ENCODE measurements at places on chromosomes 1 and 21. TPM values are rescaled to one million over a fixed set of nuclear protein-coding genes. Genes with fewer than 3 reads are reported as not detected.
A peak's percentile ranks its signal among the peaks of the same experiment; 100 is the strongest.

DNA sequence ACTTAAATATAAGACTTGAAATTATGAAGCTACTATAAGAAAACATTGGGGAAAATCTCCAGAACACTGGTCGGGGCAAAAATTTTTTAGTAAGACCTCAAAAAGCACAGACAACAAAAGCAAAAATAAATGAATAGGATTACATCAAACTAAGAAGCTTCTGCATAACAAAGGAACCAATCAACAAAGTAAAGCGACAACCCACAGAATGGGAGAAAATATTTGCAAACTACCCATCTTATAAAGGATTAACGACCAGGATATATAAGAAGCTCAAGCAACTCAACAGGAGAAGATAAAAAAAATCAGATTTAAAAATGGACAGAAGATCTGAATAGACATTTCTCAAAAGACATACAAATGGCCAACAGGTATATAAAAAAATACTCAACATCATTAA lies 19.1 kb downstream of the UCHL5 start:
- no peak for DNase-seq

- DNase-seq = no peak
These were observed 286.7 kb downstream of the HLX start for GRCh38 chr1:221165839-221166500.

DNA sequence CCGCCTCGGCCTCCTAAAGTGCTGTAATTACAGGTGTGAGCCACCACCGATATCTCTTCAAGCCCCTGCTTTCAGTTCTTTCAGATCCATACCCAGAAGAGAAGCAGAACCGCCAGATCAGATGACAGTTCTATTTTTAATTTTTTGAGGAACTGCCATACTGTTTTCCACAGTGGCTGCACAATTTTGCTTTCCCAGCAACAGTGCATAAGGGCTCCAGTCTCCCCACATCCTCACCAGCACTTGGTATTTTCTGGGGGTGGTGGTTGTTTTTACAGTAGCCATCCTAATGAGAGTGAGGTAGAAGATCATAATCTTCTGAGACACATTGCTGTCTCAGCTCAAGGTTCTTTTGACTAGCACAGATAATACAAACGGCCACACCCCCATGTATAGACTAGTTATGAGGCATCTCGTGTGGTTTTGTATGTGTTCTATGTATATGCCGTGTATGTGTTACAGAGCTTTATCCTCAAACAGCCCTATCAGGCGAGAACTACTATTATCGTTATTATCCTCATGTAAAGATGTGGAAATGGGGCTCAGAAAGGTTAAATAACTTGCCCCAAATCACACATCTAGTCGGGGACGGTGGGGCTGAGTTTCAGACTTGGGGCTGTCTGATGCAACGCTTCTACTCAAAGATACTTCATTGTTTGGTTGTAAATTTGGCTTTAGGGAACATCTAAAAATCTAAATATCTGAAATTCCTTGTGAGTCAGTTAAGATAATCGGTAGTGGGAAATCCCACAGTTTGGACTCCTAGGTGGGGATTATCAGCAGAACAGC lies 12.0 kb downstream of the FHAD1 start:
- DNase-seq = no peak

The PLEKHG5 gene
- total RNA-seq = 16.8 TPM

- no peak for DNase-seq
These were observed 308.1 kb downstream of the ADGRL2 start for GRCh38 chr1:82108843-82109242.

- DNase-seq = peak; percentile 81
These were observed 229.7 kb upstream of the TMEM51 start for GRCh38 chr1:14923727-14924452.

DNA sequence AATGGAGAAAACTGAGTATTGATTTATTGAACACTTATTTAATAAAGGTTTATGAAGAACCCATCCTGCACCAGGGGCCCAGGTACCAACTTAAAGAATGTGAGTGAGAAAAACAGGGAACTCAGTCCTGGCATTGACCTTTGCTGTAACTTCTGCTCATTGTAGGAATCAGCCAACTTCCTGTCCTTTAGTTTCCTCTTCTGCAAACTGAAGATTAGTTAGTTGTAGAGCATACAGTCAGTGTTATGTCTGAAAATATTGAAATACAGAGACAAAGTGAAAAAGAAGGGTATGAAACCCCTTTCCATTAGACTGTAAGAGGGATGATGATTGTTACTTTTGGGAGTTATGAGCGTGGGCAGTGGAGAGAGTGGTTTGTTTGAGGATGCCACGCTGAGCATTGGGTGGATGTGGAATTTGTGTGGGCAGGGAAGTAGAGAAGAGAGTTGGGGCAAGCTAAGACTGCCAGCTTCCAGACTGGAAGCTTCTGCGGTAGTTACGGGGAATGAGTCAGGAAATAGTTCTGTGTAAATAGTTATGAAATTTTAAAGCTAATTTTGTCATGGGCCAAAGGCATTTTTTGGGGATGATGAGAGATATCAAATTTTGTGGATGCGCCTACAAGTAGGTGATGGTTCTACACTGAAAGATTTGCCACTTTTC lies 89.2 kb downstream of the GPR88 start:
- DNase-seq = no peak

The AMIGO1 gene
- total RNA-seq = 18.3 TPM

- no peak for DNase-seq
These were observed 157.8 kb downstream of the TRABD2B start for GRCh38 chr1:47839433-47839760.

- no peak for DNase-seq
These were observed 10.1 kb upstream of the ELAVL4 start for GRCh38 chr1:50098591-50099021.

DNA sequence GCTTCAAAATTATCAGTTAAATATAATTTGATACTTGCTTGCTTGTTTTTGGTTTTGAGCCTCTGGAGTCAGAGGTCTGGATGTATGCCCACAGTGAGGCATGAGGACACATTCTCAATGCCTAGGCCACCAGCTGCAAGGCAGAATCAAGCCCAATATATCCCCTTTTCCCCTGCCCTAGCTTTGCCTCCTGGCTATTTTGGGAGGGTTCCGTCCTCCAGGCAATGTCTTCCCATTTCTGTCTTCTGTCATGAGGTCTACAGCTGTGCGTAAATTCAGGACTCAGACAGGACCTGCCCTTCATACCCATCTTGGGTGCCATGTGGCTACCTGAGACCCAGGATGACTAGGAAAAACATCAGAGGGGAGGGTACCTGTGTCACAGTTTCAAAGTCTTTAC lies 19.2 kb downstream of the NRDC start:
- no peak for DNase-seq

DNA sequence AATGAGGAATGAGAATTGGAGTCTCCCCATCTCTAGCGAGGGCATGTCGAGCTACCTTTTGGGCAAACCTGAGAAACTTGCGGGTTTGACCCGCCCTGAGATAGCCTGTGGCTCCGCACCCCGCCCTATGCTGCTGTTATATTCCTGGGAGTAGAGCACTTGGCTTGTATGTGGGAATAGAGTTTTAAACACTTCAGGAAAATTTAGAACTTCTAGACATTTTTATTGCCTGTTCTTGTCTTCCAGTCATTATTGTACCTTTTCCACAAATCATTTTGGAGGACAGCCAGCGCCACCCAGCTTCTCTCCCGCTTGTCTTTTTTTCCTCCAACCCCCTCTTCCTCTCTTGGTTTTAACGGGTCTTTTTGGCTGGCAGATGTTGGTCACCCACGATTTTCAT lies 738 bp downstream of the GNPAT start:
- DNase-seq = peak; percentile 71

DNA sequence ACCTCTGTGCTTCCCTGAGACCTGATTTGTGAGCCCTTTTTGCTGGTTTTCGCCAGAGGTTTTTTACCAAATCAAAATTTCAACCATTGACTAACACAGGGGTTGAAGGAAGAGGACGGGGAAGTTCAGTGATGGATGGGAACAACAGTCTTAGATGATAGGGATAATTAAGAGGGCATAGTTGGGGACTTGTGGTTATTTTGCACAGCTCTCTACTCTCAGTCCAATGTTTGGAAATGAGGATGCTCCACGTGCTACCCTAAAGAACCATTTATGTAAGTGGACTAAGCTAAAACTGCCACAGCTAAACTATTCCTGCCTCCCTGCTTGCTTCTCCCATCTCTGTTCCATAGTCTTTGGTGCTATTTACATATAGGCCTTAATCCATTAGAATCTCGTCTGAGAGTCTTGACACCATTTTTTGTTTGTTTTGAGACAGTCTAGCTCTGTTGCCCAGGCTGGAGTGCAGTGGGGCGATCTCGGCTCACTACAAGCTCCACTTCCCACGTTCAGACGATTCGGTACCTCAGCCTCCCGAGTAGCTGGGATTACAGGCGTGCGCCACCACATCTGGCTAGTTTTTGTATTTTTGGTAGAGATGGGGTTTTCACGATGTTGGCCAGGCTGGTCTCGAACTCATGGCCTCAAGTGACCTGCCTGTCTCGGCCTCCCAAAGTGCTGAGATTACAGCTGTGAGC lies 684 bp upstream of the MCL1 start:
- DNase-seq = no peak

GRCh38 chr1:3638027-3638426 lies 11.9 kb downstream of the WRAP73 start:
- DNase-seq = no peak

The GNAT2 gene
- total RNA-seq = not detected

DNA sequence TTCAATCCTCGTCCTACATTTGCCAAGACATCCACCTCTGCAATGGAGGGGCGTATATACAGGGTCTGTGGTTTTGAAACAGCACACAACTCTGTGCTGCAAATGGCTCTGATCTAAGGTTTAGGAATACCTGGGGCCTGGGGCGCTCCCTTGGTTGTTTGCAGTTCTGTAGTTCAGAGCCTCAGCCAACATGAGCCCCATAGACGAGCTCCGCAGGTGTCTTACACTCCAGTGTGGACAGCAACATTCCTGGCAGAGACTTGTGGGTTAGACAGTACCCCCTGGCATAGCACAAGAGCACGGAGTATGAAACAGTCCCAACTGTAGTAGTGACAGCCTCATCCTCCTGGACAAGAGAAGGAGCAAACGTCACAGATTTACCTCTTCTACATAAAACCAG lies 120.3 kb upstream of the BARHL2 start:
- DNase-seq = no peak

The C1orf94 gene
- total RNA-seq = not detected

The IVL gene
- total RNA-seq = not detected

DNA sequence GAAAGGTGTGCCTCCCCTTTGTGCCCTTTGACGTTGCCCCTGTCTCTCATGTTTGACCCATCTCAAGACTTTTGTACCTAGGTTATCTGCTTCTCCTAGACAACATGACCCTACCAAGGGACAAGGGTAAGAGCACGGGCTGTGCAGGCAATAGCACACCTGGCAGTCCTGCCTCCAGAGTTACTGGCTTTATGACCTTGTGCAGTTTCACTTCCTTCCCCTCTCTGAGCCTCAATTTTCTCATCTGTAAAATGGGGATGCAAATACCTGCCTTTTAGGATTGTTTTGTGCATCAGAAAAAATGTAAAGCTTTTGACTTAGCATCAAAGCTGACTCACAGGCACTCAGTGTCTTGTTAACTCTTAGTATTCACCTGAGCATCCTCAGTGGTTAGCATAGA lies 36.4 kb downstream of the ELK4 start:
- no peak for DNase-seq

The CD2 gene
- total RNA-seq = 0.38 TPM

The SLC44A3 gene
- total RNA-seq = 6.5 TPM

The CLCA1 gene
- total RNA-seq = not detected

GRCh38 chr1:208161005-208161404 lies 83.2 kb downstream of the PLXNA2 start:
- no peak for DNase-seq

DNA sequence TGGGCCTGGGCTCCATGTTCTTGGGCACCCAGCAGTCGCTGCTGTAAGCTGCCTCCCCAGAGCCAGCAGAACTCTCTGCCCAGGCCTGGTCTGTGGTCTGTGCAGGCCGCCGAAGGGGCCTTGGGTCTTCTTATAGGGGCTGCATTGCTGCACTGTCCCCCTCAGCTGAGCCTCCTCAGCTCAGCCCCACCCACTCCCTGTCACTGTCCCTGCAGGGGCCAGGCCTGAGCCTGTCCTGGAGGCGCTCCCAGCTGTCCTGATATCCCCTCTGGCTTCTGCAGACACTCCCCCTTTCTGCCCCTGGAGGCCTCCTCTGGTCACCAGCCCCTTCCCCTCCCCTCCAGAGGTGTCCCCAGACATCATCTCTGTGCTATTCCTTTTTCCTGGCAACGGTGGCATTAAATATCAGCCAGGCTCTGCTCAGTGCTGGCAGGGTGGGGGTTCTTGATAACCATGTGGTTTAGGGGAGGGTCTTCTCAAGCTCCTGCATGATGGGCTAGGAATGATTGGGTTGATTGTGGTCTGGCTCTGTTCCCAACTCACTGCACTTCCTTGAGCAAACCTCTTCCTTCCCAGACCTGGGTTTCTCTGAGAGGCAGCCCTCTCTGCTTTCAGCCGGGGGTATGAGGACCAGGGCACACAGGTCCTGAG lies 3.7 kb upstream of the FOXO6 start:
- DNase-seq = no peak

GRCh38 chr1:152972196-152972886 lies 1.9 kb downstream of the SPRR4 start:
- DNase-seq = no peak

The TMEM269 gene
- total RNA-seq = not detected

The TMEM54 gene
- 10.9 TPM for total RNA-seq

- DNase-seq = peak; percentile 93
These were observed 14.4 kb downstream of the RNF223 start for GRCh38 chr1:1059494-1060280.

GRCh38 chr1:86396498-86396890 lies 371 bp upstream of the ODF2L start:
- no peak for DNase-seq

- no peak for DNase-seq
These were observed 28.2 kb upstream of the FMO1 start for GRCh38 chr1:171220081-171220420.

GRCh38 chr1:109794319-109795132 lies 30.8 kb upstream of the EPS8L3 start:
- DNase-seq = no peak

The BTF3L4 gene
- 25.5 TPM for total RNA-seq

The OPRD1 gene
- total RNA-seq = not detected

The KMO gene
- 0.22 TPM for total RNA-seq

DNA sequence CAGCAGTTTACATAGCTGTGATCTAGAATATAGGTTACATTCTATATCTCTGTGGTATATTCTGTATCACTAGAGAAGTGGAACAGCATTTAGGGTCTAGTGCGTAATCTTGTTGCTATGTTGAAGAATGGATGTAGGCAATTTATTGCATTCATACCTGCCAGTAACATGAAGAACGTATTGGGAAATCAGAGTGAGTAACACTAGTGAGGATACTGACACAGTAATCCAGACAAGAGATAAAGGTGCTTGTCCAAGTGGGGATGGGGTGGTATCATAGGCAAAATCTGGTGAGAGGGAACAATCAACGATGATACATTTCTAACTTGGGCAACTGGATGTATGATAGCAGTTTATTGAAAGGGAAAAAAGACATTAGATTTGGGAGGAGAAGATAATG lies 9.8 kb downstream of the PPP2R5A start:
- DNase-seq = no peak

The NBPF6 gene
- total RNA-seq = not detected

The AVPR1B gene
- total RNA-seq = not detected

The CELSR2 gene
- total RNA-seq = 6.5 TPM

The OR2L13 gene
- not detected for total RNA-seq

The RNU1-2 gene
- 4,572 TPM for total RNA-seq

The MYBPH gene
- not detected for total RNA-seq

- no peak for DNase-seq
These were observed 3.6 kb downstream of the NUP210L start for GRCh38 chr1:154151311-154151710.

- peak; percentile 82 for DNase-seq
These were observed at the start of gene SHISAL2A for GRCh38 chr1:52632732-52633290. Gene SHISAL2A (plus strand): TSS chr1:52633168. CDS start chr1:52633494, 326 bp downstream.

Measured in Right ventricle myocardium inferior (tissue), 1 donor.